ENCODE measurements at places on chromosomes 6 and 20. TPM values are rescaled to one million over a fixed set of nuclear protein-coding genes. Genes with fewer than 3 reads are reported as not detected.

DNA sequence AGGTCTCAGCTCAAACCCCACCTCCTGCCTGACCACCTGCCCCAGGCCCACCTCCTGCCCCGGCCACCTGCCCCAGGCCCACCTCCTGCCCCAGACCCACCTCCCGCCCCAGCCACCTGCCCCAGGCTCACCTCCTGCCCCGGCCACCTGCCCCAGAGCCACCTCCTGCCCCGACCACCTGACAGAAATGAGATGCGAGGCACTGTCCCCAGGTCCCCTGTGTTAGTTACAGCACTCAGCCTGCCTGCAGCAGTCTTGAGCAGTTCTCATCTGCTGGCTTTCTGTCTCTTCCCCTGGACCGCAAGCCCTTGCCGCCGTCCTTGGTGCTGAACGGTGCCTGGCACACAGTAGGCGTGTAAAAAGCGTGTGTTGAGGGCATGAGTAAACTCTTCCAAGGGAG, 79.5 kb downstream of the CDH4 start:
- DNase-seq: peak; percentile 69

DNA sequence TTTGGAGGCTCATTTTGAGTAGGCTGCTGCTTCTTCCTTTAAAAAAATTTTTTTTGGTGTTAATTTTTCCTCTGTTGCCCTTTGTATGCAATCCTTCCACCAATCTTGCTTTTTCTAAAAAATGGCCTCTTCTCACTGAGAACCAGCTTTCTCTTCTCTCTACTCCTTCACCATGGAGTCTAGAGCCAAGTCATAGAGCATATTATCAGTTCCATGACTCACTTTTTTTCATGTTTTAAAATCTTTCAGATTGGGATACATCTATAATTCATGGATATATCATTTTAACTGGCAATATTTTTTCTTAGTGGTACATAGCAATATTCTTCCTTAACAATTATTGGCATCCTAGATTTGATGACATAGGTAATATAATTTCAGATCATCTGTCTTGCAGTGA, 62.7 kb downstream of the SLX4IP start:
- DNase-seq: no peak

- DNase-seq: no peak
Measured at GRCh38 chr6:144797881-144798589, 512.9 kb downstream of the UTRN start.

- no peak for DNase-seq
Measured at GRCh38 chr6:99099243-99099642, 151.5 kb upstream of the FBXL4 start.

DNA sequence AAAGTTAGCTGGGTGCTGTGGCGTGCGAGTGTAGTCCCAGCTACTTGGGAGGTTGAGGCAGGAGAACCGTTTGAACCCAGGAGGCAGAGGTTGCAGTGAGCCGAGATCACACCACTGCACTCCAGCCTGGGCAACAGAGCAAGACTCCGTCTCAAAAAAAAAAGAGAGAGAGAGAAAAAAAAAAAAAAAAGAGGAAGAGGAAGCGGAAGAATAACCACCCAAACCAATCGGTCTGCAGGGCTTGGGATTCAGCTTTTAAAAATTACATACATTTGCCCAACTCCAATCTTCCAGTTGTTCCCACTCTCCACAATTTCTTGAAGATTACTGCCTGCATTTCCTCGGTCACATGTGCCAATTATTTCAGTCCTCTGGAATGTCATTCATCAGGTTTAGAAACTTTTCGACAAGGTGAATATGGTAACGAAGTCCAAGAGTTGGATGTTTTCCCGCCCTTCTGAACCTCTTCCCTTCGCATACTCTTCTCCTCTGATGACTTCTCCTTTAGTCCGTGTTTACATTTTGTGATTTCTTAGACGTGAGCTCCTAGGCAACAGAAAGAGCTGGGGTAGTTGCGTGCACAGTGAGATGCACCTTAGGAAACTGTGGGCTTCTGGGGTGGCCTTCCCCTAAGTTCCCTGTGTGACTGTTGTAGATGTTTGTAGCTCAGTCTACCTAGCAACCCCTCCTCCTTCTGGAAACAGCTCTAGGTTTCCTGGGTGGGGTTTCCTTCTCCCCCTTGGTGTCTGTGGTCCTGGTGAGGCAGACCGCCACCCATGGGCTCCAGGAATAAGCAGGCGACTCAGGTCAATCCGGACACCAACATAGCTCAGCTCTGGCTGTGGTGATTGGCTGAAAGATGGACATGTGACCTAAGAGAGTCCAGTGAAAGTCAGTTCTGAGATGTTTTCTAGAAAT, 63.0 kb upstream of the NCOA3 start:
- DNase-seq: no peak

GRCh38 chr6:146127447-146128215, 98.8 kb downstream of the GRM1 start:
- no peak for DNase-seq

DNA sequence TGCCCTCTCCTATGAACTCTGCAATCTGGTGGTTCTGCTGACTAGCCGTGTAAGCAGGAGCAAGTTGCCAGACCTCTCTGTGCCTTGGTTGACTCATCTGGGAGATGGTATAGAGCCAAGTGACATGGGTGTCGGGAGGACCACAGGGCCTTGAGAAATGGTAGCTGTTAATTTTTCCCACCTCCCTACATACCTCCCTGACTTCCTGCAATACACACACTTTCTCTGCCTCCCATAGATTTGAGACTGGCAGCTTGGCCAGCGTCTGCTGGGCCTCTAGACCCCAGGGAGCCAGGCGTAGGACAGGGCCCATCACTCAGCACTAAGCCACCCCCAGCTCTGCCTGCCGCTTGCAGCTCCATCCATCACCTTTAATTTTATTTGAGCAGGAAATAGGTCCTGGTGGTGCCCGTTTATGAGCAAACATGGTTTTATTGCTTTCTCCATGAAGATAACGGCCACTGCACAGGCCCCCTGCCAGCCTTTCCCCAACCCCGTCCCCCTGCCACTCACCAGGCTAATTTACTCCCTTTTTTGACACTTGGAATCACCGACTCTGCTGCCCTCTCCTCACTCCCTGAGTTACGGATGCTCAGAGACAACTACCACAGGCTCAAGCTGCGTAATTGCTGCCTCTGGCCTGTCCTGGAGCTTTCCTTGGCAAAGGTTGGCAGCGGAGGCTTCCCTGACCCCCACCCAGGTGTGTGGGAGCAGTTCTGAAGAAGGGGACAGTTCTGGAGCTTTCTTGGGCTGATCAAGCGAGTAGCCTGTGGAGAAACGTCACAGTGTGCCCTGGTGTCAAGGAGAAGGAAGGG, 11.1 kb downstream of the GLP1R start:
- DNase-seq: no peak

- DNase-seq: no peak
Measured at GRCh38 chr6:68252632-68253031, 382.4 kb upstream of the ADGRB3 start.

DNA sequence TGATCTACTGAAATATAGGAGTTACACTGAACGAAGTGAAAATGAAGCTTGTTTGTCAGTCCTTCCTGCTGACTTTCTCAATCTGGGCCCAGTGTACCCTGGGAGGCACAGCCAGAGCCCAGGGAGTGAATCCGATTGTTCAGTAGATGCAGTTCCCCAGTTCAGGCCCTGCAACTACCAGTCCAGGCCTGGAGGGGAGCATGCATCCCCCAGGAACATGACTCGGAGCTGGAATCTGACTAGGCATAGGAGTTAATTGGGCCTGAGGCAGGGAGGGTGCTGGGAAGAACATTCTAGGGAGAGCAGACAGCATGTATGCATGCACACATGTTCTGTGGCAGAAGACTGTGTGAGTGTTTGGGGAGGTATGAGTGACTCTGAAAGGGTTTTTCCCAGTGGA, 42.1 kb downstream of the PHACTR3 start:
- no peak for DNase-seq

DNA sequence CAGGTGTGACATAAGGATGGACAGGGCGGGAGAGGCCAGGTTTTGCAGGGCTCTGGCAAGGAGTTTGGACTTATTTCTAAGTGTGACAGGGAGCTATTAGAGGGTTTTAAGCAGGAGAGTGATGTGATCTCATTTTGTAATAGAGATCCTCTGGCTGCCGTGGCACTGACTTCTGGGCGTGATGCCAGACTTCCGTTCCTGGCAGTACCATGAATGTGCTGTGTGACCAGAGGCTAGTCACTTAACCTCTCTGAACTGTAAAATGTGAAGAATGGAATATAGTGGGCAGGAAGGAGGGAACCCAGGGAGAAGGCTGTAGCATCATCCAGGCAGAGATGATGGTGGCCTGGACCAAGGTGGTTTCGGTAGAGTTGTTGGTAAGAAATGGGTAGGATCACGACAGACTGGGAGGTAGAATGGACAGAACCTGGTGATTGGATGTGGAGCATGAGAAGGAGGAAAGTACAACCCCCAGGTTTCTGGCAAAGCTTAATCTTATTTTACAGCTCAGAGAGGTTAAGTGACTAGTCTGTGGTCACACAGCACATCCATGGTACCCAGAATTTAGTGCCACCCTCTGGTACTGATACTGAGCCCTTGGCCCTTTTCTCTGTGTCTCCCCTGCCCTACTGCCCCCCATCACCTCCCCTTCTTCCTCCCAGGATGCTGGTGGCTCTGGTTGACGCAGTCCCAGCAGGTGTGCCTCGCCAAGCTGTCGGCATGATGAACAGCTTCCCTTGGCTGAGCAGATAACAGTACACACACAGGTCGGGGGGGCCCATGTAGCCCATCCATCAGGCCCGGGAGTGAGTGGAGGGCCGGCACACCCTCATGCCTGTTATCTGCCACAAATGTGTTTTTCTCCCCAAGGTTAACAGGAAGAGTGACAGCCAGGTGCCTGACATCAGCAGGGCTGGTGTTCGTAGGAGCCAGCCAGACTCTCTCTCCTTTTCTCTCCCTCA, 52.9 kb upstream of the CTNNBL1 start:
- no peak for DNase-seq

The RNF182 gene
- total RNA-seq: 2.6 TPM

All from endodermal cell (in vitro differentiated cells).